Hematopoietic multipotent progenitor cell treated with erythropoietin and hydrocortisone succinate and interleukin-3 and kit ligand, for 6 days (in vitro differentiated cells): ENCODE measurements at places on chromosomes 11 and 22.

DNA sequence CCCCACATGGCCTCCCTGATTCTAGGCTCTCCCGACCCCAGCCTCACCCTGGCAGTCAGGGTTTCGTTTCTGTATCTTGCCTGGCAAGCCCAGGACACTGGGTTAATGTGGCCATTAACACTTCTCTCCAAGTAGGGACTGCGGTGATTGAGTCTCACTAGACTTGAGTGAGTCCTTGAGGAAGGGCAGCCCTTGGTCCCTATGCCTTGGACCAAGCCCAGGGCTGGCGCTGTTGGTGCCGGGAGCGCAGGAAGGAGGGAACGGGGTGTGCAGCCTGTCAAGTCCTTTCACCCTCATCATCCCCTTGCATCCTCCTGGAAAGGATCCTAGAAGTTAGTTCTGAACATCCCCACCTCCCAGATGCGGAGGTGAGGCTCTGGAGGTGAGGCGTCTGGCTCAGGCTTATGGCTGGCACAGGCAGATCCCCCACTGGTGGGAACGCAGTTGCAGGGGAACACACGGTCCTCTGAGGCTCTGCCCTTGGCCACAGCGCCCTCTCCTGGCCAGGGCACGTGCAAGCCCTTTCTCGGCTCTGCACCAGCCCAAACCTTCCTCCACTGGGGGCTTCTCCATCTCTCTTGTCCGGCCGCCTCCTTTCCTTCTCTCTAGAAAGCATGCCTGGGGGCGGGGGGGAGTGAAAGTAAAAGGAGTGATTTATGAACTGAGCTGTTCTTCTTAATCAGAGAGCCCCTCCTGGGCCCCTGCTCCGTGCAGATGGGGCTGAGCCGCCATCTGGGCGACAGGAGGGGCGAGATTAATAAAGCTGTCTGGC is 56.7 kb downstream of the TP53I11 start:
- peak; percentile 88 for DNase-seq

GRCh38 chr11:29309992-29310391 is 706.8 kb downstream of the KCNA4 start:
- no peak for DNase-seq

DNA sequence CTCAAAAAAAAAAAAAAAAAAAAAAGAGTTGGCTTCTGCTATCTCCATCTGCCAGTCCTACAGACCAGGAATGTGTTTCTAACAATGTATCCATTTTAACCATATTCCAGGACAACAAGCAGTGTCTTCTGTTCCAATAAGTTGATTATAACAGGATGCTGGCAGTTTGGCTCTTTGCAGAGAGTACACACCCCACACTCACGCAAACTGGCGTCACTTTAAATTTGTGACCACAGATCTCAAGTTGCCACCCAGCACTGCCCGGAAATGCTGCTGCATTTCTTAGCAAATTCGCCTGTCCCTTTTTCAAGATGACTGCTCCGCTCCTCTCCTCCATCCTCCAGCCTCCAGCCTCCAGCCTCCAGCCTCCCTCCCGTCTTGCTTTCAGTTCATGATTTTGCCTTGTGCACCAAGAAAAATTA is 44.3 kb downstream of the SCGB1A1 start:
- peak; percentile 82 for DNase-seq

GRCh38 chr11:12547953-12548650 is 126.1 kb upstream of the TEAD1 start:
- no peak for DNase-seq

DNA sequence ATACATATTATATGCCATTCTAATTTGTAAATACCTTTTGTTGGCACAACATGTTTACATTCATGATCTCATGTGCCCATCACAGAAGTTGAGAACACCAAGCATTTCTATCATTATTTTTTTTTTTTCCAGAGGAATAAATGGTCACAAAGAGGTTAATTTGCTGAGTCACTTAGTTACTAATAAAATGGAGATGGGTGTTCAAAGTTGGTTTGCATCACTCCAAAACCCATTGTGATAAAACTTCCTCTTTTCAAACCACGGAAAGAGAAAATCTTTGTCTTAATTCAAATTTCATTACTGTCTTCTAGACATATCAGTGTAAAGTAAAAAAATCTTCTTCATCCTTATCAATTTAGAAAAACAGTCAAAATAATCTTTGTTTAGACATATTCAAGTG is 636.8 kb upstream of the CCDC179 start:
- DNase-seq = peak; percentile 56

DNA sequence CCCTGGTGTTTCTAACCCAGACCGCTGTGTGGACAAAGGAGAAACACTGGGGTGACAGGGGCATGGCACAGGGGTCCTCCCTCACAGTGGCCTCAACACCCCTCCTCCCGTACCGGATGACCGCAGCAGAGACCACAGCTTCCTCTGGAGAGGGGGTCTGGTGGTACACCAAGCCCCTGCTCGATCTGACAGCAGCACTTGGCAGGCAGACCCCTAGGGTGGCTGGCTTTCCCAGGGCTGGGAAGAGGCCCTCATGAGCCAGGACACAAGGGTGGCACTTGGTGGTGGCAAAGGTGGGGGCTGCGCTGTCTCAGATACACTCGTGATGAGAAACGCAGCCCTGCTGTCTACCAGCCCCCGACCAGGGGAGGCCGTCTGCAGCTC is 38.7 kb downstream of the DUSP8 start:
- no peak for DNase-seq

DNA sequence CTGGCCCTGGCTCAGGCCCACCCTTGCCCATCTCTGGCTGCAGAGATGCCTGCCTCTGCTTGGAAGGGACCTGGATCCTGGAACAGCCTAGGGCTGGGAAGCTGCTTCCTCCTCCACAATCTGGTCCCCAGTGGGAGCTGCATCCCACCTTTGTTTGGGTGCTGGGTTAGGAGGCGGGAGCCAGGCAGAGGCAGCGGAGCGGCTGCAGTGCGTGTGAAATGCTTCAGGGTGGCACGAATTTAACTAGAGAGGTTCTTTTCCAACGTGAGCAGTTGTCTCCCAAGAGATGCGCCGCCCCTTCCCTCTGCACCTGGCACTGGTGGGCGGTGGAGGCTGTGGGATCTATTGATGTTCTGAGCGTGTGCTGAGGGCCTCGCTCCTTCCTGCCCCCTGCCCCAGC is 31.6 kb downstream of the BRSK2 start:
- no peak for DNase-seq

DNA sequence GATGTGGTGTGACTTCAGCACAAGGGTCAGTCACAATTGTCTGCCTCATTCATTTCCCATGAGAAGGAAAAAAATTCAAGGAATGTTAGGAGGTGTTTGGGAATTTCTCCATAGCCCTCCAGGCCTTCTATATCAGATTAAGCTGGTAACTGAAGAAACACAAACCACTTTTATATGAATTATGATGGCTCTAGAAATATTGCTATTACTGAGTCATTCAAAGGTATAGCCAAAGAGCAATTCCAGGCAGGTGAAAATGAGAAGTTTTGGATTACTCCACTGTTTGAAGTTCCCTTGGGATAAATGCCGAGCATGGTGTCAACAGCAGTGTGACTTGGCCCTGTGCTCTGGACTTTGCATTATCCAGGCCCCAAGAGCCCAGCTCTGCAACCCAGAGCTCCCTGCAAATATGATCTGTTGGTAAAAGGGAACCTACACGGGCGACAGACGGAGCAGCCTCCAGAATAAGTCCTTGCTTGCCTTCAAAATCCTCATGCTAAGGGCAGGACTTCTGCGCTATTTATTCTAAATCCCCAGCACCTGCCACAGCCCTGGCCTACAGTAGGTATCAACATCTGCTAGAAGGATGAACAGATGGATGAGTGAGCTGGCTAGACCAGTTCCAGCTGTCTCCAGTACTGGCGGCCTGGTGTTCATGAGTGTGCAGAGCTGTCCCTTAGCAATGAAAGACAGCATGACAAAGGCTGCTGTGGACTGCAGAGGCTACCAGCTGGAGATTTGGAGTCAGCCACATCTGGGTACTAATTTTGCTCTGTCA is 67.5 kb upstream of the ZBED5 start:
- no peak for DNase-seq

DNA sequence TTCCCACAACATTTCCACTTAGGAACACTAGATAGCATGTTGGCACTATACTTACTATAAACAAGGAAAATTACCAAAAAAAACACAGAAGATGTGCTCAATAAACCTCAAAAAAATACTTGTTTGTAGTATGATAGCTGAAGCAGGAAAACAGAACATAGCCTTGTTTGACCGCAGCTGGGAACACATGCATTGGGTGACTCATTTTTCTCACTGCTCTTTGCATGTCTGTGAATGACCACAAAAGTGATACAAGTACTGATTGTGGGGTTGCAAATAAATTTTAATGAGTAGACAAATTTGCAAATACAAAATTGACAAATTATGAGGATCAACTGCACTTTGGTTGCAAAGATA is 22.8 kb upstream of the GUCY1A2 start:
- peak; percentile 3 for DNase-seq

GRCh38 chr11:534396-535209 is 773 bp downstream of the HRAS start:
- DNase-seq = peak; percentile 62

DNA sequence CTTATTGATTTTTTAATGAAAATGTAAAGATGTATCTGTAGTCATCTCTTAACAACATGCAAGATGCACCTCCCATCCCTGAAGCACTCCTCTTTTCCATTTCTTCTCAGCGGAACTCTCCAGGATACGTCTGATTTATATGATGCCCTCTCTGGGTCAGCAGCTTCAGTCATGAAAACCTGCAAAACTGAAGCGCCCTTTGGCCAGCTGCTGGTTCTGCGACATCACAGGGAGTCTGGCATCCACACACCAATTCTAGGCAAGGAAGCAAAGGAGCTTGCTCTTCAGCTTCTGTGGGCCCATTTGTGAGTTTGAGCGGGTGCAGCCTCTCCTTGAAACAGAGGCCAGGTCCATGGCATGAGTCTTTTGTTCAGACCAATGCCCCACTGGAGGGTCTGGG is 1253.3 kb downstream of the TBC1D22A start:
- DNase-seq = no peak

DNA sequence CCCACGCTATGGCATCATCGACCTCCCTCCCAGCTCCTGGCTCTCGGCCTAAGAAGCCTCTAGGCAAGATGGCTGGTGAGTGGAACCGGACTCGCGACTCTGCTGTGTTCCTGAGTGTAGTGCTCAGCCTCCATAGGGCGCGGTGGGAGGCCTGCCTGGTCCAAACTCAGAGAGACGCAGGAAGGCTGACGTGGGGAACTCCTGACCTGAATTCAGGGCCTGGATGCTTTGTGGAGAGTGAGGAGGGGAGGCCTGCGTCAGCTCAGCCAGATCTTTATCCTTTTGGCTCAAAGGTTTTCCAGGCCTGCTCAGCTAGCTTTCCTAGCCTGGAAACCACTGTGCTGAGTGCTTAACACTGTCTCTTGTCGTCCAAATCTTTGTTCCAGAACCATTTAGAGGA is 8.0 kb downstream of the TIRAP start:
- no peak for DNase-seq

- DNase-seq = no peak
Observed at GRCh38 chr11:96448225-96448624, 58.4 kb downstream of the JRKL start.

- no peak for DNase-seq
Observed at GRCh38 chr11:26584818-26585217, 12.8 kb upstream of the MUC15 start.

GRCh38 chr11:100174881-100175280 is 512.2 kb upstream of the ARHGAP42 start:
- DNase-seq = peak; percentile 24

DNA sequence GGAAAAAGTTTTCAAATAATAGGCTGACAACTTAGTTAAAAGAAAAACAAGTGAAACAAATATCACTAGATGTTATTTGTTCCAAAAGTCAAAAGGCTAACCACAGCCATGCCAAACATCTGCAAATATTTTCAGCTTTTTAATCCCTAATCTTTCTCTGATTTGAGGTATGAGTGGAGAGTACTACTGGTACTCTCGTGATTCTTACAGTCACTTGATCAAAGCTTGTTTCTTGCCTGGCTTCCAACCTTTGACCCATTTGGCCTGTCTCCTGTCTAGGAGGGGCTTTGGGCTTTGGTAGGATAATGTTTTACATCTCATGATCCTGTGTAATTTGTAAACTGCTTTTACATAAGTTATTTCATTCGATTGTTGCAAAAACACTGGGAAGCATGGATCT is 301.8 kb upstream of the SORL1-AS1 start:
- no peak for DNase-seq

- no peak for DNase-seq
Observed at GRCh38 chr11:117290809-117291396, at the start of gene BACE1-AS. TSS of gene BACE1-AS (plus strand) at chr11:117291346.

GRCh38 chr11:7332451-7332850 is 80.7 kb downstream of the SYT9 start:
- no peak for DNase-seq

DNA sequence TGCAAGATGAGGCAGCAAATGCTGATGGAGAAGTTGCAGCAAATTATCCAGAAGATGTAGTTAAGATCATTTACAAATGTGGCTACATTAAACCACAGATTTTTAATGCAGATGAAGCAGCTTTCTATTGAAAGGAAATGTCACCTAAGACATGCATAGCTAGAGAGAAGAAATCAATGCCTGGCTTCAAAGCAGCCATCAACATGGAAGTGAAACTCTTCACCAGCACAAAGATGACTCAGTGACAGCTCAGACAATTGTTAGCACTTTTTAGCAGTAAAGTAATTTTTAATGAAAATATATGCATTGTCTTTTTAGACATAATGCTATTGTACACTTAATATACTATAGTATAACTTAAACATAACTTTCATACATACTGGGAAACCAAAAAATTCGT is 71.4 kb downstream of the FANCF start:
- DNase-seq = no peak

GRCh38 chr11:118232659-118233058 is 7.8 kb upstream of the JAML start:
- DNase-seq = no peak

DNA sequence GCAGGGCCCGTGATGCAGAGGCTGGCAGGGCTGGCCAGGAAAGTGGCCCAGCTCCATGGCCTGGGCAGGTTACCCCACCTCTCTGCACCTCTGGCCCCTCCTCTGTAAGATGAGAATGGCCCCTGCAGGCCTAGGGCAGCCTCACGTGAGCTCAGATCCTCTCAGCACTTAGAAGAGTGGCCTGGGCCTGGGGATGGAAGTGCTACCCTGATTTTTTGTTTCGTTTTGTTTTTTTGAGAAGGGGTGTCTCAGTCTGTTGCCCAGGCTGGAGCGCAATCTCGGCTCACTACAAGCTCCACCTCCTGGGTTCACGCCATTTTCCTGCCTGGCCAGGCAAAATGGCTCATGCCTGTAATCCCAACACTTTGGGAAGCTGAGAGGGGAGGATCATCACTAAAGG is 982 bp downstream of the APOBEC3H start:
- DNase-seq = no peak

DNA sequence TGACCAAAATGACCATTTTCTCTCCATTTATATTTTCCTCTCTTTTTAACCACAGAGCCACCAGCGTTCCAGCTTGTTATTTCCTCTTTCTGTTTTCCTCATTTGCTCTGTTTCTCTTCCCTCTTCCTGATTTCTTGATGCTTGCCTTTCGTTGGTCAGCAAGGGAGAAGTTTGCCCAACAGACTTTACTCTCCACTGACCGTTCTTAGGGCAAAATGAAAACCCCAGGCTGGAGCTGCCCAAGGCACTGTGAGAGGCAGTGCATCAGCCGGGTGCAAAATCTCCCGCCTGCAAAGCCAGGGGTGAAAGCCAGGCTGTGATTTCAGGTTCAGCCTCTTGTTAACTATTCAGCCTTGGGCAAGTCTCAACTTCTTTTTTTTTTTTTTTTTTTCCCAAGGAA is 26.1 kb upstream of the APLP2 start:
- DNase-seq = no peak
